ENCODE measurements at places on chromosomes 3 and 15.

DNA sequence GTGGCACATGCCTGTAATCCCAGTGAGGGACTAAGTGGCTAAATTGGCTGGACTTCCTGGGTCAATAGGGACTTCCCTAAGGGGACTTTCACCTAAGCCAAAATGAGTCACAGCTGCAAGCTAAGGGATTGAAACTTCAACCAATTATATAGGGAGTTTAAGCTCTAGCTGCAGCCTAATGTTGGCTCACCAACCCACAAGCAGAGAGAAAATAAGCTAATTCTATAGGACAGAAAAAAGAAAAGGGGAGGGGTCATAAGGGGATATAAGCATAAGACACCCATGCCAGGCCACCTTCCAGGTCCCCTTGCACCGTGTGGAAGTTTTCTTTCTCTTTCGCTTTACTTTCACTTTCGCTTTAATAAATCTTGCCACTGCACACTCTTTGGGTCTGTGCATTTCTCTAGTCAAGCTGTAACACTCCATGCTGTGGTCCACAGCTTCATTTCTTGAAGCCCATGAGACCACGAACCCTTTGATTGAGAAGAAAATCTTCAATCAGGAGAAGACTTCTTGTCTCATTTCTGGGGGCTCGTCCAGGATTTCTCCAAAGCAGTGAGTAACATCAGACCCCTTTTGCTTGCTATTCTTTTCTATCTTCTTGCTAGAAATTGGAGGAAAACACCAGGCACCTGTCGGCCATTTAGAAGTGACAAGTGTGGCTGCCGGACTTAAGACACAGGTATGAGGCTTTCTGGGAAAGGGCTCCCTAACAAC is 192.3 kb downstream of the IGSF11 start:
- peak; percentile 9 for DNase-seq

DNA sequence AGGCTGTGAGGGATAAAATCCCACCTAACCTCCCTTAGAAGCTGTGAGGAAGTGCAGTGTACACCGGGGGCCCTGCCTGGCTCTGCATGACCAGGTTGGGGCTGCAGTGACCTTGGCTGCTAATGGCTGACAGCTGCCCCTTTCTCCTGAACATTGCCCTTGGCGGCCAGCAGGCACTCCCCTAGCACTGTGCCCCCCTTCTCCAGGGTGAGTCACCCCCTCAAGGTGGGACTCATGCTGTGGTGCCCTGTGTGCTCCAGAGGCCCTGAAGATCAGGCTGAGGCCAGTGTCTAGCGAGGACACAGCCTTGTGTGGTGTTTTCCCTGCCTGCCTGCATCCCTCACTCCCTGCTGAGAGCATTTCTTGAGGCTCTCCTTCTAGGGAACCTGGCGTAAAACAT is 21.0 kb upstream of the FGD5 start:
- no peak for DNase-seq

- no peak for DNase-seq
These were observed 79.7 kb downstream of the PEAK1 start for GRCh38 chr15:77340245-77340644.

DNA sequence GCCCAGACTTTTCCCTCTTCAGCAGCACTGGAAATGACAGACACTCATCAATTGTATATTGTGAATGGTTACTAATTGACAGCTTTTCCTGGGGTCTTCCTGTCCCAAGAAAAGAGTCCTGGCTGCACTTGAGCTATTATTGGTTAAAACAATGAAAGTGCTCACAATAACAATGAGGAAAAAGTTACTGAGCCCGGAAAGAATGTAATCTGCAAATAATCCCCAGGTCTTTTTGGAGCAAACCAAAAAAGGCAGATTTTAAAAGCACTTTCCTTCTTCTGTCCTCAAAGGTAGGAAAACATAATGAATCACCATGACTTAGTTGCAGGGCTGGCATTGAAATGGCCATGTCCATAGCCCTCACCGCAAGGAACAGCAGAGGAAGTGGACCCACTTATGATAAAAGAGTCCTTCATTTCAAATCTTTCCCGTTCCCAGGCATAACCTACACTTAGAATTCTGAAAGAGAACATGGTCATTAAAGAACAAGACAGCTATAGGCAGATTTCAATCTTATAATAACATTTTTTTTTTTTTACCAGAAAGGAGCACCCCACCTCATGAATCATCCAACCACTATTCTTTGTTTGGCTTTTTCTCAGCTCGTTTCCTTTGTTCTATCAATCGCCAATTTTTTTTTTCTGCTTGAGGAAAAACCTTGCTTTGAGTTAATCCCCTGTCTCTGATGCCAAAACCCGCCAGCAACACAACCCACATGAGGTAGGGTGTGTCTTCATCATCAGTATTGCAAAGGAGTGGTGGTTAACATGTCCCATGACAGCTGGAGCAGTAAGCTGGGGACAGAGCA is 35.5 kb upstream of the ATP1B3 start:
- no peak for DNase-seq

GRCh38 chr3:140076552-140076951 is 141.6 kb downstream of the CLSTN2 start:
- no peak for DNase-seq

DNA sequence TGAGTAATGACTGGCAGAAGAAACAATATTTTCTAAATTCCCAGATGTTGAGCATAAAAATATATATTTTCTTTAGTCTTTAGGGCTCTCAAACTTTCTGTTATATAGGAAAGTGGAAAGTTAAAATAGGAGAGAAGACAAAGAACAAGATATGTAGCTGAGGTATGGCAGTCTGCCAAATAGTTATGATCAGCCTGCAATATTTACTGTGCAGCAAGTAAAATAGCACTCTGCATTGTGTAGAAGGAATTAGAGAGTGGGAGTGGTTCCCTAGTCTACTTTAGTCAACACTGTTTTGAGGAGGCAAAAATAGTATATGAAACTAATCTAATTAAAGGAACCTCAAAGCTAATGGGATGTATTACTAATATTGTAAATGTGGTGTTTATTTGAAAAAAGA is 978.1 kb upstream of the ALCAM start:
- DNase-seq = peak; percentile 14

DNA sequence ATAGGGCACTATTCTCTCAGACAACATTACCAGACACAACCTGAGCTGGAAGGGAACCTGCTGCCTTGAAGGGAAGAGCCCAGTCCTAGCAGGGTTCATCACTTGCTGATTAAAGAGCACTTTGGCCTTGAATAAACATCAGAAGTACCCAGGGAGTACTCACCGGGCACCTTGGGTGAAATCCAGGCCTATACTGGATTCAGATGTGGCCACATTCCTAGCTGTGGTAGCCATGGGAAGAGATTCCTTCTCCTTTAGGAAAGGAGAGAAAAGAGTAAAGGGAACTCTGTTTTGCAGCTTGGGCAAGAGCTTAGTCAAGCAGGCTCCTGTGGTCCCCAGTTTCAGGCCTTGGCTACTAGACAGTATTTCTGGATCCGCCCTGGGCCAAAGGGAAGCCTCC is 195.0 kb downstream of the SPATA16 start:
- DNase-seq = no peak

DNA sequence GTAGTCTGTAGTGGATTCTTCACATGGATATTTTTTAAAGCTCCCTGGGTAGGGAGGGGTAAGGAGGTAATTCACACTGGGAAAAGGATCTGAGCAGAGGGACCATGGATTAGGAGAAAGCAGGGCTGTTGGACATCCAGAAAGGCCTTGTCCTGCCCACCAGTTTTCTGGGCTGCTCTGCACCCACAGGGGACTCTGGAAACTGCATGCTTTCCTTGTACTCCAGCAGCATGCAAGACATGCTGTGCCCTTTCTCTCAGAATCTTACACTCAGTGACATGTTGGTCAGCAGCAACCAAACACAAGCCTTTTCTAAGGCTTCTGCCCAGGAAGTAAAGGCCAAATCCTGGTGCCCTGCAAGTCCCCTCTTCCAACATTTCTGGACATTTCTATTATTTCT is 2.5 kb upstream of the FBN1 start:
- DNase-seq = no peak
